ENCODE measurements at places on chromosomes 4 and X. TPM values are rescaled to one million over a fixed set of nuclear protein-coding genes. Genes with fewer than 3 reads are reported as not detected.

The HERC3 gene
- 12.2 TPM for total RNA-seq

The IRAK1 gene
- 260 TPM for total RNA-seq

- no peak for DNase-seq
- H3K36me3 ChIP-seq: no peaks in the 10 kb centered on the region
- no peaks in the 10 kb centered on the region for H3K4me1 ChIP-seq
Observed at GRCh38 chr4:70746179-70746839, 24.5 kb downstream of the RUFY3 start.

DNA sequence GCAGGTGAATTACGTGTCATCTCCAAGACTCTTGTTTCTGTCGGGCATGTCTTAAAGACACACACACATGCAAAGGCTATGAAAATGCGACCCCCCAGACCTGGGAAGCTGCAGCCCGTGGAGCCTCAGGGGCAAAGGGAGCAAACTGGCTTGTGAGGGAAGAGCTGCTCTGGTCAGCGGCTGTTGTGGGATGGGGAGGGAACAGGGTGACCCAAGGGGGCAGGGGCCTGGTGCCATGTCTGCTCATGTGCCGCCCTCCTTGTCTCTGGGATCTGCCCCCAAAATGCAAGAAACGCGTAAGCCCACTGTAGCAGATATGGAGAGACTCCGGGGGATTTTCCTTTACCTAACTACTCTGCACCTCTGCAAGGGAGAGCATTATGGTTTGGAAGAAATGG lies 92.4 kb downstream of the PHKA2 start:
- H3K4me1 ChIP-seq: peaks cover 11% of the 10 kb centered on the region
- H3K36me3 ChIP-seq: peaks cover 3% of the 10 kb centered on the region
- no peak for DNase-seq
- no peak overlapping the region for H3K4me3 ChIP-seq
- no peaks in the 10 kb centered on the region for H3K27me3 ChIP-seq

DNA sequence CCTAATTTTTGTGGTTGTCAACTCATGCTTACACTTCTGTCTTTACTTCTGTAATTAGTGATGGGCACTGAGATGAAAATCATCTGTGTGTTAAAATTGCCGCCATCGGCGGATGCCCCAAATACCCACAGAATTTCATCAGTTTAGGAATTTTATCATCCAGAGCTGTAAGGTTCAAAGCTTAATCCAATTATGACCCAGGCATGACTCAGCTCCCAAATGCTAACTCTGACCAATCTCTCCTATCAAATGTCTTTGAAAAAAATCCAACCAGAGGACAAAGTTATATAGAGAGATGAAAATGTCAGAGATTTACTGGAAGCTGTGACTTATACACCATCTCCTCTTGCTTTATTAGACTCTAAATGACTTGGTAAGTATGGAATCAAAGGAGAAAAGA lies 1048.7 kb upstream of the PRKX start:
- no peaks in the 10 kb centered on the region for H3K27me3 ChIP-seq
- no peak overlapping the region for H3K27ac ChIP-seq
- H3K36me3 ChIP-seq: no peaks in the 10 kb centered on the region
- H3K4me1 ChIP-seq: no peaks in the 10 kb centered on the region
- DNase-seq: no peak

DNA sequence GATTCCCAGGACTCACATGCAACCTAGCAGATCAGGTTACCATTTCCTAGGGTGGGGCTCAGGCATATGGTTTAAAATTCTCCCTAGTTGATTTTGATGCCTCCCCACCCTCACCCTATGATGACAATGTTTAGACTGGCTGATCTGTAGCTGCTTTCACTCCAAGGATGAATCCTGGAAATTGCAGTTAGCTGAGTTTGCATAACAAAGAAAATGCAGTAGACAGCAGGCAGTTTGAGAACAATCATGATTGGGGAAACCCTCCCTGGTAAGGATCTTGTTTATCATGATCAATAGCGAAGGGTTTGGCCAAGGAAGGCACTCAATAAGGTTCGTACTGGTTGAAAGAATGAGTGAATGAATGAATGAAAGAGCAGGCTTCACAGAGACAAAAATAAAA lies 2.1 kb downstream of the ZNF518B start:
- no peaks in the 10 kb centered on the region for H3K27me3 ChIP-seq
- H3K36me3 ChIP-seq: peaks cover 67% of the 10 kb centered on the region
- H3K4me3 ChIP-seq: peak overlapping the region; percentile 1
- DNase-seq: no peak

- H3K4me3 ChIP-seq: peak overlapping the region; percentile 75
- peaks cover 32% of the 10 kb centered on the region for H3K4me1 ChIP-seq
- peak overlapping the region; percentile 76 for H3K27ac ChIP-seq
- H3K36me3 ChIP-seq: peaks cover 25% of the 10 kb centered on the region
Observed at GRCh38 chrX:48785540-48786214, 713 bp upstream of the GATA1 start.

GRCh38 chr4:6269616-6270511 lies at the start of gene WFS1:
WFS1 (plus strand) TSS chr4:6269850; CDS start chr4:6277456, 7,606 bp downstream.
- H3K27ac ChIP-seq: no peak within 1 kb of the TSS
- peak; percentile 98 for DNase-seq
- H3K4me3 ChIP-seq: 0 out of 2 replicates have a peak within 1 kb of the TSS, but pooled peaks have one; percentile 16
- H3K27me3 ChIP-seq: no peaks in the 10 kb centered on the region
- H3K36me3 ChIP-seq: no peaks in the 10 kb centered on the region
- H3K4me1 ChIP-seq: no peaks in the 10 kb centered on the region

- H3K27ac ChIP-seq: no peak overlapping the region
- no peak overlapping the region for H3K4me3 ChIP-seq
- H3K36me3 ChIP-seq: peaks cover 77% of the 10 kb centered on the region
Observed at GRCh38 chrX:154710309-154710708, 40.6 kb downstream of the GAB3 start.

GRCh38 chr4:172202480-172203076 lies 389.4 kb downstream of the GALNTL6 start:
- H3K27me3 ChIP-seq: no peaks in the 10 kb centered on the region
- DNase-seq: peak; percentile 16
- no peak overlapping the region for H3K4me3 ChIP-seq
- H3K4me1 ChIP-seq: no peaks in the 10 kb centered on the region
- H3K36me3 ChIP-seq: no peaks in the 10 kb centered on the region

DNA sequence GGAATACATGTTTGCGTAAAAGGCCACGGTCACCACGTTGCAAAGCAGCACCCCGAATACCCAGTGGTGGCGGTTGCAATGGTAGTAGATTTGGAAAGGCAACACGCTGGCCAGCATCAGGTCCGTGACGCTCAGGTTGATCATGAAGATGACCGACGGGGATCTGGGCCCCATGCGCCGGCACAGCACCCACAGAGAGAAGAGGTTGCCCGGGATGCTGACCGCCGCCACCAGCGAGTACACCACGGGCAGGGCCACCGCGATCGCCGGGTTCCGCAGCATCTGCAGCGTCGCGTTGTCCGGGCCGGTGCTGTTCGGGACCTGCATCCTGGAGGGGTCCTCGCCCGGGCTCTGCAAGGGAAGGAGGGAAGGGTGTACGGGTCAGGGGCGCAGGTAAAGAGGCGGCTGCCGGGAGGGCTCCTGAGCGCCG lies 13.5 kb upstream of the ASMTL start:
- no peak overlapping the region for H3K27ac ChIP-seq
- H3K27me3 ChIP-seq: peaks cover 8% of the 10 kb centered on the region
- H3K36me3 ChIP-seq: no peaks in the 10 kb centered on the region
- H3K4me3 ChIP-seq: no peak overlapping the region
- no peaks in the 10 kb centered on the region for H3K4me1 ChIP-seq
- no peak for DNase-seq

DNA sequence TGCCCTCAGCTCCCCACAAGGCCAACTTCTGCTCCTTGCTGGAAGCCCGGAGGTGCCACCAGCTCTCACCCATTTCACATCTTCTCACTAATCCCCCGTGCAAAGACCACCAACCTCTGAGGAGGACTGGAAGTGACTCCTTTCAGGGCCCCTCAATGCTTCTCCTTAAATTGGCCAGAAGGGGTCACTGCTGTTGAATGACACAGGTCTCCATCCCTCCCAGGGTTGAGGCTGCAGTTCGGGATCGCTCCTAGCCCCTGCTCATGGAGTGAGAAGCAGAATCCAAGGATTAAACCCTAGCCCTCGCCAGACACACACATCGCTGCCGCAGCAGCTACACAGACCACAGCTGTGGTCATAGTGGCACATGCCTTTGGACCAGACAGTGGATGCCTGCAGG lies 279.5 kb upstream of the TAPT1 start:
- no peak for DNase-seq
- H3K4me3 ChIP-seq: no peak overlapping the region

- no peak overlapping the region for H3K27ac ChIP-seq
- H3K4me3 ChIP-seq: no peak overlapping the region
- H3K36me3 ChIP-seq: no peaks in the 10 kb centered on the region
- no peaks in the 10 kb centered on the region for H3K4me1 ChIP-seq
- DNase-seq: peak; percentile 42
Observed at GRCh38 chrX:71998836-71999509, 88.3 kb downstream of the NHSL2 start.

The PABPC5 gene
- total RNA-seq: not detected

- H3K27me3 ChIP-seq: peaks cover 9% of the 10 kb centered on the region
- no peak for DNase-seq
- H3K4me3 ChIP-seq: no peak overlapping the region
- peaks cover 4% of the 10 kb centered on the region for H3K4me1 ChIP-seq
Observed at GRCh38 chr4:26510334-26510964, 20.2 kb upstream of the CCKAR start.

The CFAP47 gene
- total RNA-seq: 0.22 TPM

The UTP14A gene
- 54.6 TPM for total RNA-seq

GRCh38 chr4:152700151-152700550 lies 20.4 kb upstream of the TMEM154 start:
- H3K4me1 ChIP-seq: no peaks in the 10 kb centered on the region
- peaks cover 3% of the 10 kb centered on the region for H3K27me3 ChIP-seq
- no peak for DNase-seq
- no peak overlapping the region for H3K27ac ChIP-seq
- no peak overlapping the region for H3K4me3 ChIP-seq

The CT45A2 gene
- 8.1 TPM for total RNA-seq

DNA sequence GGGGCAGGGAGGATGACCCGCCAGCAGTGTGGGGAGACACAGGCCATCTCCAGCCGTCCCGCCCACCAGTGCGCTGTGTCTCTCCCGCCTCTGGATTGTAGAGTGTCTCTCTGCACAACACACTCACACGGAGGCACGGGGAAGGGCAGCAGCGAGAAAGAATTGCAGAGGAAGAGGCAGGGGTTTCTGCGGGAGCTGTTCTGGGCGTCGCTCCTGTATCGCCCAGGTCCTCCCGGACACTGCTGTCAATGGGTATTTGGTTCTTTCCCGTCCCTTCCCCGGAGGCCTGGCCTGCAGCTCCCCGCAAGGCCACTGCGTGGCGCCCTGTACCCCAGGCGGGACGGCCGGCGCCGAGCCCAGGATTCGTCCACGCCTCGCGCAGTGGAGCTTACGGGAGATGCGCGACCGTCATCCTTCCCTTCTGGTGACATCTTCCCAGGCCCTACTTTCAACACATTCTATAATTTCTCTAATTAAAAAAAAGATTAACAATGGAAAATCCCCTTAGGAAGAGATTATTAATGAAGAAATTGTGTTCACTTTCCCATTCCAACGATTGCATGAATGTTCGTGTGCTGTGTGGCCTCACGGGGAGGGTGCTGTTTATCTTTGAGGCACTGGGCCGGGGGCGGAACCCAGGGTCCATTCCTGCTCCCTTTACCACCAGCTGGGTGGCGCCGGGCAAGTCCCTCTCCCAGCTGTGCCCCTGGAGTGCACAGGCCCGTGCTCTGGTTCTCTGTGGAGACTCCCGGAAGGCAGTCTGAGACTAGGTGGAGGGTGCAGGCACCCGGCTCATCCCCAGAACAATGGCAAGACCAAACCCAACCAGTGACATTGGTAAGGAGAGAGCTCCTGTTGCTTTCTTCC lies 95.7 kb downstream of the CPZ start:
- H3K27me3 ChIP-seq: peaks cover 33% of the 10 kb centered on the region
- H3K27ac ChIP-seq: no peak overlapping the region
- H3K36me3 ChIP-seq: no peaks in the 10 kb centered on the region
- peaks cover 4% of the 10 kb centered on the region for H3K4me1 ChIP-seq

- DNase-seq: no peak
Observed at GRCh38 chr4:88822034-88822789, 124.6 kb upstream of the NAP1L5 start.

GRCh38 chr4:123088501-123088900 lies 166.1 kb upstream of the NUDT6 start:
- no peak overlapping the region for H3K27ac ChIP-seq
- H3K4me1 ChIP-seq: no peaks in the 10 kb centered on the region
- no peak overlapping the region for H3K4me3 ChIP-seq
- no peak for DNase-seq

DNA sequence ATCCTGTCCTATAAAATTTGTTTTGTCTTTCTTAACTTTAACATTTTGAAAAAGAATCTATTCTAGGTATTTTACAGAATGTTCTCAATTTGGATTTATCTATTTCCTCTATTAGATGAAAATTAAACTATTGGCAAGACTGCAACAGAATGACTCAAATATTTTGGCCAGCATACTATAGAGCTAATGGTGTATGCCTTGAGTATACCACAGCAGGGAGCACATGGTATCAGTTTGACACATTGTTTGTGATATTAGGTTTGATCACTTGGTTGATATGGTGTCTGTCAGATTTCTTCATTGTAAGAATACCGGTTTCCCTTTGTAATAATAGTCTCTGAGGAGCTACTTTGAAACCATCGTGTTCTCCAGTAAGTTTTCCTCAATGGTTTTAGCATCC lies 87.8 kb upstream of the NPNT start:
- no peak for DNase-seq
- no peaks in the 10 kb centered on the region for H3K27me3 ChIP-seq
- no peak overlapping the region for H3K27ac ChIP-seq

DNA sequence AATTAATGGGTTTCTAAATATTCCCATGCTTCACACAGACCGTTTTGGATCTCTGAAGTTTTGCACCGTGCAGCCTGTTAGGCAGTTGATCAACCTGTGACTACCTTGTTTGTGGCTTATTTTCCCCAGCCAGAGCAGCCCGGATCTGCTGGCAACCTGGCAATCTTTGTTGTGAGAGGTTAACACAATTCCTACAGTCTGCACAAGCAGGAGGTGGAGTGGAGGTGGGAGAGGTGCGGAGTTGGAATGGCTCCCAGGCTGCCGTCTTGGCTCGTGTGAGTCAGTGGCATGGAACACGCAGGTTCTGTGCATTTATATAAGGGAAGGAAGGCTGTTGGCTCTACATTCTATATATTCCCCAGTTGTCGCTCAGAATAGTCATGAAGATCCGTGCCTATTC lies 70.9 kb upstream of the STOX2 start:
- no peaks in the 10 kb centered on the region for H3K36me3 ChIP-seq
- H3K27ac ChIP-seq: no peak overlapping the region
- no peak for DNase-seq
- no peak overlapping the region for H3K4me3 ChIP-seq
- no peaks in the 10 kb centered on the region for H3K4me1 ChIP-seq
- H3K27me3 ChIP-seq: peaks cover 13% of the 10 kb centered on the region

GRCh38 chr4:182968917-182969650 lies 51.9 kb upstream of the DCTD start:
- peak overlapping the region; percentile 34 for H3K4me3 ChIP-seq
- no peak for DNase-seq
- H3K4me1 ChIP-seq: peaks cover 9% of the 10 kb centered on the region

GRCh38 chr4:99714179-99714578 lies 56.6 kb upstream of the C4orf54 start:
- no peak overlapping the region for H3K27ac ChIP-seq
- peaks cover 8% of the 10 kb centered on the region for H3K27me3 ChIP-seq
- no peak overlapping the region for H3K4me3 ChIP-seq

GRCh38 chr4:2280531-2281300 lies 18.8 kb upstream of the MXD4 start:
- DNase-seq: no peak
- no peaks in the 10 kb centered on the region for H3K27me3 ChIP-seq
- no peaks in the 10 kb centered on the region for H3K4me1 ChIP-seq
- H3K27ac ChIP-seq: no peak overlapping the region
- H3K4me3 ChIP-seq: no peak overlapping the region

Measured in K562 (cell line).